ENCODE measurements at places on chromosomes 13 and 19.

GRCh38 chr19:49331616-49332055 is 3.6 kb upstream of the CD37 start:
- no peak for DNase-seq

DNA sequence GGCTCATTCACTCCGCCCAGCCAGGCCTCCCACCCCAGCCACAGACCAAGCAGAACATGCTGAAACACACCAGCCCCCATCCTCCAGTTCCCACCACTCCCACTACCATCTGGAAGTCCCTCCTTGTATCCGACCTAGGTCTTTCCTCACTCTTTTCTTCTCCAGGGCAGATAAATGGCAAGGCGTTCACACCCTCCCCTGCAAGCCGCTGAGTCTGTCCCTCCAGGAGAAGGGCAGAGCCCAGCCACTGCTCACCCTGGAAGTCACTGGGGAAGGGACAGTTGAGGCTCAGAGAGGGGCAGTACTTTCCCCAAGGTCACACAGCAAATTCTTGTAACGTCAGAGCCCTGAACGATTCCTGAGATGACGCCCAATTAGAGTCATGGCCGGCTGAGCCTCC is 45.5 kb upstream of the NFIC start:
- DNase-seq, result no peak

DNA sequence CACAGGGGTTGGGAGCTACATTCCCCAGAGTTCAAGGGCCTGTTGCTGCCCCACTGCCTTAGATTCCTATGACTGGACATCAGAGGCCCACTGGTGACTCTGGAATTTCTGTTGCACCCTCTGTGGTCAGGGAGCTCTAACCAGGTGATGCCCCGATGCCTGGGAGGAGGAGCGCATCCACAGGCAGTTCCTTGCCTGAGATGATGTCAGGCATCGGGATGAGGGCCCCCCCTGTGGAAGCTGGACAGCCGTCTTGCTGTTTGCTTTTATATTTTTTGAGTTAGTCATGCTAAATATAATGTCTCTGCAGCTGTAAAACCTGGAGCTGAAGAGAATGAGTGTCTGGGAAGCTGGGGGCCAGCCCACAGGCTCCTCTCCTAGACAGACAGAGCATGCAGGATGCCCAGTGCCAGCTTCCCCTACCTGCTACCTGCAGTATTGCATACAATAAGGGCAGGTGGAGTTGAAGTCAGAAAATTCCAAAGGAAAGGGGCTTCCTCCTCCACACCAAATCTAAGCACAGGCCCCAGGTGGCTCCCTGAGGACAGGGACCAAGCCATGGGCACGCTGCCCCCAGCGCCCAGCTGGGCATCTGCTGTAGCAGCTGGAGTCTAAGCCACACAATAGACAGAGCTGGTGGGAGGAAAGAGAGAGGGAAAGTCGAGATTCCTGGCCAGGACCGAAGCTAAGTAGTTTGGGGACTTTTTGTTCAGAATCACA is 16.2 kb downstream of the COL4A2 start:
- no peak for DNase-seq

DNA sequence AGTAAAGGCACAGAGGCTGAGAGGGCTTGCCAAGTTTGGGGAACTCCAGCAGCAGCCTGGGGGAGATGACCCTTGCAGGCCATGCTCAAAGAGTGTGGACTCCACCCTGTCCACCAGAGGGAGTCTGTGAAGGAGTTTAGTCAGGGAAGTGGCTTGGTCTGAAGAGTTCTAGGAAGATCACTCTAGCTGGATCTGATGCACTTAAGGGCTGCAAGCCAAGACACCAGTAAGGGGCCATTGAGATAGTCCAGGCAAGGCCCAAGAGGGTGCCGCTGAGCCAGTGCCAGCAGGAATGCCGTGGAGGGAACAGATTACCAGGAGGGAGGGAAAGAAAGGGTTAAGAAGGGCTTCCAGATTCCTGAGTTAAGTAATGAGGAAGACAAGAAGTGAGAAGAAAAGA is 68.7 kb downstream of the ZAR1L start:
- DNase-seq, result no peak

GRCh38 chr13:46168341-46168740 is 13.6 kb downstream of the LCP1 start:
- no peak for DNase-seq

GRCh38 chr19:33347300-33347699 is 26.2 kb upstream of the CEBPG start:
- DNase-seq, result no peak

- no peak for DNase-seq
These were observed 369.9 kb downstream of the PCDH9 start for GRCh38 chr13:66859934-66860877.

GRCh38 chr19:7504684-7505083 is 11.2 kb upstream of the ZNF358 start:
- DNase-seq, result no peak

- DNase-seq, result no peak
These were observed 314.9 kb upstream of the SLITRK5 start for GRCh38 chr13:87356314-87356713.

DNA sequence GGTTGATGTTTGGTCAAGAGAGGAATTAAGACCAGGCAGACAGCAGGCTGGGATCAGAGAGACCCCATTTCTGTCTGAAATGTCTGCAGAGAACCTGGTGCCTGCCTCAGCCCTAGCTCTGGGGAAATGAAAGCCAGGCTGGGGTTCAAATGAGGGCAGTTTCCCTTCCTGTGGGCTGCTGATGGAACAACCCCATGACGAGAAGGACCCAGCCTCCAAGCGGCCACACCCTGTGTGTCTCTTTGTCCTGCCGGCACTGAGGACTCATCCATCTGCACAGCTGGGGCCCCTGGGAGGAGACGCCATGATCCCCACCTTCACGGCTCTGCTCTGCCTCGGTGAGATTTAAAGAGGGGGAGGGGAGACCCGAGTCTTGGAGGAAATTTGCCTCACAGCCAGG is at the start of gene LILRB4:
LILRB4 (plus strand) TSS at position 256 of the 400 bp plus-strand sequence; CDS start at position 305, 49 bp downstream.
- DNase-seq, result no peak

GRCh38 chr19:17765069-17765618 is 13.9 kb downstream of the FCHO1 start:
- DNase-seq, result no peak

DNA sequence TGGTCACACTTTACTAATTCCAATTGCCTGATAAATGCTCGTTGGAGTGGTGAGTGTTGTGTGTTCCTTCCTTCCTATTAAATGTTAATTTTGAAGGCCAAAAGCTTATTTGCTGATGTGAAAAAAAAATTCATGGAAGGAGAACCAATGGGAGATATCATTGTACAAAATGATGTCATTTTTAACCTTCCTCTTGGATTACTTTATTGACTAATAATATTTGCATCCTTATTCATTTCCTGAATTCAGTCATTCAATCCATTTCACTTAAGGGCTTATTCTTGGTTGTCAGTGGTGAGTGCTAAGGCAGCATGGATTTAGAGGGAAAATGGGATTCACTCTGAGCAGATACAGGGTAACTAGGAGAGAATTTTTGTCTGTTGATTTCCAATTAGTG is 216.0 kb upstream of the HTR2A start:
- DNase-seq, result no peak

Measured in NCI-H187 (cell line).